Stimulated activated CD8-positive, alpha-beta memory T cell treated with anti-CD3 and anti-CD28 coated beads, Interleukin-4, amount 100 ng/mL, for 48 hours (primary cell): ENCODE measurements at places on chromosomes 13 and 19.

DNA sequence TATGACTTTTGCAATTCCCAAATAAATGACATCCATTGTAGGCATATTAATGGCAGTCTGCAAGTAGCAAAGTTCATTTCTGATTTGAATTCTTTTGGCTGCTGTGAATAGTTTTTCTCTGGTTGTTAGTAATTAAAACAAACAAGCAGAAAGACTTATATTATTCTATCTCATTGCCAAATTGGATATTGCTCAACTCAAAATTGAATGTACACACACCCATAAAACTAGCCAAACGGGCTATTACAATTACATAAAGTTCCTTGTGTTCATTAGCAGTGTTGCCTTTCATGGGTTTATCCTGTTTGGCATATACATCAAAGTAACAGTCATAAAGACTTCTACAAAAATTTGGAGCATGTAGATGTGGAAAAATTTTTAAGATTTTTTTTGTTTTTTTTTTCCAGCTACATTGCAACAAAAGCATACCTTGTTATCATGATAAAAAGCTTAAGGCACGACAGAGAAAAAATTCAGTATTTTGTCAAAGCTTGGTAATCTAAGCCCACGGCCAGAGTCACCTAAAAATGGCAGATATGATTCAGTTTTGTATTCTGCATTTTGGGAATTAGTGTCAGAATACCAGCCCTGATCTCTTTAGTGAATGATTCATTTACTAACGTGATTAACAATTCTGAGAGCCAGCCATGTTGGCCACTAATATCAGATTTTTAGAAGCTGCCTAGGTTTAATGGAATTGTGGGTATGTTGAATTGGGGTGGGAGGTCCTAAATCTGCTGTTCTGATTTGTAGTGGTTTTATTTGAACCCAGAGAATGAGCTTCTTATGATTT is 108.4 kb downstream of the KLF5 start:
- DNase-seq = no peak

GRCh38 chr19:30135093-30135757 is 193.2 kb downstream of the URI1 start:
- DNase-seq = no peak

DNA sequence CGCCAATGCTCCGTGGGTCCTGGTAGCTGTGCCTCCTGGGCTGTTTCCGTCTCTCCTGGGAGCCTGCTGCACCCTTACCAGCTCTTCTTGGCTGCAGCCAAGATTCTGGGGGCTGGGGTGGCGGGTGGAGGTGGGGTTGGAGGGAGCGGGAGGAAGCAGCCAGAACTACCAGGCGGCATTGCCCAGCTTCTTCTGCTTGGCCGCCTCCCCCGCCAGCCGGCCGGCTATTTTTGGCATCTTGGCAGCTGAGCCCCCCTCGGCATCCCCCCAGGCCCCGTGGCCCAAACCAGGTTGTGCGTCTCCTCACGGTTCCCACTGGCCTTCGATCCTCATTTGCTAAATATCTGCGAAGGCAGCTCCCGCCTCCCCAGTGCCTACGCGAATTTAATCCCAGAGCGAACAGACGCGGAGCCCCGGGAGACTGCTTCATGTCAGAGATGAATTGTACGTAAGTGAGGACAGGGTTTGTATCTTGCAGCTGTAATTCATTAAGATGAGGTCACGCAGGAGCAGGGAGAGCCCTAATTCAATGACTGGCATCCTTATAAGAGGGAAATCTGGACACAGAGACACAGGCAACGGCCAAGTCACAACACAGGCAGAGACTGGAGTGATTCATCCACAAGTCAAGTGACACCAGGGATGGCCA is 12.8 kb upstream of the PEAK3 start:
- DNase-seq = no peak

- no peak for DNase-seq
These were observed 3.3 kb upstream of the EPOR start for GRCh38 chr19:11387162-11388034.

DNA sequence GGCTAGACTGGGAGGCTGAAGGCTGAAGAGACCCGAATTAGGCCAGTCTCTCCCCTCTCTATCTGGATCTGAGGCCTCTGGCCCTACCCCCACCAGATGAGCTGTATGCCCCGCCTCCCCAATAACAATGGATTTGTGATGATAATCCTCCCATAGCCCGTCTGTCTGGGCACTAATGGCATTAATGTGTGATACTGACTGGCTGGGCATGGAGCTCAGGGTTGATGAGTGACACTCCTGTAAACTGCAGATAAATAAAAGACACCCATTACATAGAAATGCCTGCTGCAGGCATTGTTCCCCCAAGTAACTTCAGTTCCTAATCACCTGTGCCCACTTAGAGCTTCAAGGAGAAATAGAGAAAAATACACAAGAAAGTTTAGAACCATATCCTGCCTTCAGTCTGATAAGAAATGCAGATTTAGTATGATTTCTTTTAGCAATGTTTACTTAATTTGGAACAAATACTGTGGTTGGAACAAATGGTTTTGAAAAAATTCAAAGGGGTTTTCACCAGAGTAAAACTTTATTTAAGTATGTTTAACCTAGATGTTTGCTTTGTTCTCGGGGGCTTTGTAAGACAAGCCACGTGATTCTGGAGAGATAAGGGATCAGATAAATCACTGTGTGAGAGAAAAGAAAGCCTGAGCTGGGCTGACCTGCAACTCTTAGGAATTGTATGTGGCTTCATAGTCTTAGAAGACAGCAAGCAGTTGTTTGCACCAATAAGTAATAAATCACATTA is 60.3 kb downstream of the TNFRSF19 start:
- DNase-seq = no peak

DNA sequence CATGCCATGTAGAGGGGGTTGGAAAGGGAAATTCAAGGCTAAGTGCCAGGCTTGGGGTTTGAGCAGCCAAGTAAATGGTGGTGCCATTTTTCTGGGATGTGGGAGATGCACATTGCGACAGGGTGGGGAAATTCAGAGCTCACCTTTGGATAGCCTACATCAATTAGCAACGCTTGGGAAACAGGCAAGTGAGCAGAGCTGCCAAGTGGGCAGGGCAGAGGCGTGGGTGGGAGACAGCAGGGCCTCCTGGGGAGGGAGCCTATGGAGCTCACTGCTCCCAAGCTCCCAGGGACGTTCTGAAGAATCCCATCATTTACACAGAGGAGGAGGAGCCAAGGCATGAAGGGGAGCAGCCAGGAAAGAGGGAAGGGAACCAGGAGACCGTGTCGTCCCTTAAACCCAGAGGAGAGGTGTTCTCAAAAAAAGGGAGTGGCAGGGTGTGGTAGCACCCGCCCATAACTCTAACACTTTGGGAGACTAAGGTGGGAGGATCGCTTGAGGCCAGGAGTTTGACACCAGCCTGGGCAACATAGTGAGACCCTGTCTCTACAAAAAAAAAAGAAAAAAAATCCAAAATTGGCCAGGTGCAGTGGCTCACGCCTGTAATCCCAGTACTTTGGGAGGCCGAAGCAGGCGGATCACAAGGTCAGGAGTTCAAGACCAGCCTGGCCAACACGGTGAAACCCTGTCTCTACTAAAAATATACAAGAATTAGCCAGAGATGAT is 11.5 kb upstream of the CCNE1 start:
- DNase-seq = no peak

- peak; percentile 77 for DNase-seq
These were observed 955 bp downstream of the IL4I1 start for GRCh38 chr19:49895566-49896297.

- DNase-seq = no peak
These were observed 22.4 kb downstream of the PRR12 start for GRCh38 chr19:49613374-49613773.

DNA sequence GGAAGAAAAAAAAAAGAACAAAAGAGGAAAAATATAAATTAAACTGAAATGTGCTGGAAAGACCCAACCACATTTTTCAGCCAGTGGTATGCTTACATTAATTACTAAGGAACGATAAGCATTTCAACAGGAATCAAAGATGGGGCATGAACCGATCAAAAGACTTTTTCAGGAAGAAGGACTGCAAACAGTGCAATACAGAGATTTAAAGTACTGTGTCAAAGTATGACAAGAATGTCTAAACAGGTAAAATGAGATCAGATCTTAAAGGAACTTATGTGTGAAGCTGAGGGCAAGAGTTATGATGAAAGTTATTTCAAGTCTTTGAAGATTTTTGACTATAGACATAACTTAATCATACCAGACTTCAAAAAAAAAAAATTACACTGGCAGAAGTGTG is 1761.8 kb downstream of the SLITRK5 start:
- DNase-seq = no peak

DNA sequence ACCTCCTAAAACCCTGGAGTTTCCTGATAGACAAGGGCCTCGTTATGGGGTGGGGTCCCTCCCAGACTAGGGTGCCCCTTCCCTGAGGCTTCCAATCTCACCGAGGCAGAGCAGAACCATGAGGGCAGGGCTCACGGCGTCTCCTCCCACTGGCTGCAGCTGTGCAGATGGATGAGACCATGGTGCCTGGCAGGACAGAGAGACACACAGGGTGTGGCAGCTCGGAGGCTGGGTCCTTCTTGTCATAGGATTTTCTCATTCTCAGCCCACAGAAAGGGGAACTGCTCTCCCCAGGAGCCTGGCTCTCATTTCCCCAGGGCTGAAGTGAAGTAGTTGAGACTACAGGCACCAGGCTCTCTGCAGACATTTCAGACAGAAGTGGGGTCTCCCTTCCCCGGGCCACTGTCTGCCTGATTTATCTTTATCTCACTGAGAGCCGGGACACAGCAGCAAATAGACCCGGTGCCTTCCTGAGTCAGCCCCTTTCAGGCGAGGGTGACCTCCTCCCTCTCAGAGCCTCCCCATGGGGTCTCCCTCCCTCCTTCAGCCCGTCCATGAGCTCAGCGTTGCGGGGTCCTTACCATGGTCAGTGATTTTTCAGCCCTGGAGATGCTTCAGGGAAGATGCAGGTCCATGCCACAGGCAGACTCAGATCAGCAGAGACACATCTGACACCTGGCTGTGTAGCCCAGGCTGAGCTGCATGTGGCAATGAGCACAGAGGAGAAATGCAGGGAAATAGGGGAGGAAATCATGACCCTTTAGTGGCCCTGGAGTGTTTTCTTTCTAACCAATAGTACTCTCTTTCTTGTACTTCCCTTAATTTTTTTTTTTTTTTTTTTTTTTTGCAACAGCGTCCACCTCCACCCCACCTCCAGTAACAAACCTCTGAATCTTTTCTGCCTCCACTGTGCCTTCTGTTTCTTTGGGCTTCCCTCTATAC is at the start of gene LILRA5:
TSS of gene LILRA5 (minus strand) at position 731 of the 942 bp plus-strand sequence. CDS start at position 584, 147 bp downstream.
- no peak for DNase-seq

DNA sequence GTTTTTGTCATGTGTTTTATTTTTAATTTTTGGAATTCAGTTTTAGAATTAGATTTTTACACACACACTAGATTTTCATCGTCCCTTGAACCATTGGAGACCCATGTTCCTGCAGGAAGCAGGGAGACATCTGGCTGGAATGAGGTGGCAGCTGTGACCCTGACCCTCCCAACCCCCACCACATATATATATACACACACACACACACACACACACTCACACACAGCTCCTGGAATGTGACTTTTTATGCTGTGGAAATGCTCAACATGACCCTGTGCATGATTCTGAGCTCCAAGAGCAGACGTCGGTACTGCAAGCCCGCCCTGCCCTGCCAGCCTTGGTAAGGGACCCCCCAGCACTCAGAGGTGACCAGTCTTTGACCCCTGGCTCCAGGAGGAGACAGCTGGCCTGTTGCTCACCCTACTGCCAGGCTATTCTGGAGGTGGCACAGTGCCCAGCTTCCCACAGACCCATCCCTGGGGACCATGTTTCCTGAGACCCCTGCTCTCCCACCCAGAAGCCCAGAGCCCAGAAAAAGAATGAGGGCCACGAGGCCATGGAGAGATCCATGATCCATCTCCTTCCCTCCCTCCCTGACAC is 103.2 kb upstream of the VSTM2B start:
- no peak for DNase-seq

DNA sequence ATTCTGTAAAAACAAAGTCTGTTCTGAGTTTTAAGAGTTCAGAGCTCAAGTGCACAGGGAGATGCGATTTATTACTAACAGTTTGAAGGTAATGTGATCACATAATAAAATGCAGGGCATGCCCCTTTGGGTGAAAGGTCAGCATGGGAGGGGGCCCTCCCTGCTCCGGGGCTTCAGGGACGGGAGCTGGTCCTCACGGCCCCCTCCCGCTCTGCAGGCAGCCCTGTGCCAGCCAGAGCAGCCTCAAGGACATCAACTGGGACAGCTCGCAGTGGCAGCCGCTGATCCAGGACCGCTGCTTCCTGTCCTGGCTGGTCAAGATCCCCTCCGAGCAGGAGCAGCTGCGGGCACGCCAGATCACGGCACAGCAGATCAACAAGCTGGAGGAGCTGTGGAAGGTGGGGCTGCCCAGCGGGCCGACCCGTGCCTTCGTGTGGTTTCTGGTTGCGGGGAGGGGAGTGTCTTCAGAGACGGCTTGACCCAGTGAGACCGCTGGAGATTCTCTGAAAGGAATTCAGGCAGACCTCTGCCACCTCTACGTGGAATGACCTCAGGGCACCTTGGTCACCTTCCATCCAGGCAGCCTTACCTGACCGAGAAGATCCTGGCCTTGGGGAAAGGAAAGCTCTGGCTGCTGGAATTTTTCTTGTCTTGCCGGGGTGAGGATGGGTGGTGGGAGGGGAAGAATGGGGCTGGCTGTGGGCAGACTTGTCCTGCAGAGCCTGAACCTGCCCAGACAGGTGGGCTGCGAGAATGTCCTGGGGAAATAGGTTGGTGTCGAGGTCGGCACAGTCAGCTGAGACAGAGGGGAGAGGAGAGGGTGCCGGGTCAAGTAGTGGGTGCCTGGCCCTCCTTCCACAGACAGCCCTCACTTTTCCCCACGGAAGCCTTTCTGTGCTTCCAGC is 19.0 kb downstream of the UPF1 start:
- DNase-seq = no peak

DNA sequence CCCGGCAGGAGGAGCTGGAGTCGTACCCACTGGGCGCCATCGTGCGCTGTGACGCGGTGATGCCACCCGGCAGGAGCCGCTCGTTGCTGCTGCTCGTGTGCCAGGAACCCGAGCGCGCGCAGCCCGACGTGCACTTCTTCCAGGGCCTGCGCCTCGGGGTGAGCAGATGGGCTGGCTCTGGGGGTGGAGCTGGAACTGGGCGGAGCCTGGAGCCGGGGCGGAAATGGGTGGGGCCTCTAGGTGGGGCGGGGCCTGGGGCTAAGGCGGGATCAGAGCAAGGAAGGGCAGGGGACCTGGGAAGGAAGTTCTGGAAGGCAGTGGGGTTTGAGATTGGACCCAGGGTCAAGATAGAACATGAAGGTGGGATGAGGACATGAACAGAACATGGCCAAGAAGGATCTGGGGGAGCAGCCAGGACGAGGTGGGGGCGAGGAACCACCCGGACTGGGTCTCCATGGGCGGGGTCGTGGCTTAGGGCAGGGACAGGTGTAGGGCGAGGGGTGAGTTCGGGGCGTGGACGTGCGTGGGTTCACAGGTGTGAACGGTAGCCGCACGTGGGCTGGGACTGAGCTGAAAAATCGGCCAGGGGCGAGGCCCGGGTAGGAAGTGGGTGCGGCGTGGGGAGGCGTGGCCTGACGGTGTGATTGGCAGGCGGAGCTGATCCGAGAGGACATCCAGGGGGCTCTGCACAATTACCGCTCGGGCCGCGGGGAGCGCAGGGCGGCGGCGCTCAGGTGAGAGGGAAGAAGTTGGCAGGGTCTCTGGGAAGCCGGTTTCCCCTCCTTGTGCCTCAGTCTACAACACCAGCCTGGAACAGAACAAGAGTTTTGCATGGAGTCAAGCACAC is 4.7 kb downstream of the EPS8L1 start:
- peak; percentile 86 for DNase-seq
